ENCODE measurements at places on chromosomes 13 and 19.

GRCh38 chr13:110206996-110207395, 100.0 kb downstream of the COL4A1 start:
- H3K4me3 ChIP-seq, result no peak overlapping the region
- no peaks in the 10 kb centered on the region for H3K27me3 ChIP-seq
- DNase-seq, result no peak
- H3K4me1 ChIP-seq, result no peaks in the 10 kb centered on the region

- no peaks in the 10 kb centered on the region for H3K4me1 ChIP-seq
- H3K27me3 ChIP-seq, result no peaks in the 10 kb centered on the region
- H3K27ac ChIP-seq, result no peak overlapping the region
Observed at GRCh38 chr13:27853861-27854260, 61.6 kb downstream of the GSX1 start.

- no peak overlapping the region for H3K27ac ChIP-seq
- no peaks in the 10 kb centered on the region for H3K27me3 ChIP-seq
- H3K4me1 ChIP-seq, result no peaks in the 10 kb centered on the region
- no peak overlapping the region for H3K4me3 ChIP-seq
- DNase-seq, result no peak
Observed at GRCh38 chr19:36963280-36963679, 47.1 kb downstream of the ZNF568 start.

DNA sequence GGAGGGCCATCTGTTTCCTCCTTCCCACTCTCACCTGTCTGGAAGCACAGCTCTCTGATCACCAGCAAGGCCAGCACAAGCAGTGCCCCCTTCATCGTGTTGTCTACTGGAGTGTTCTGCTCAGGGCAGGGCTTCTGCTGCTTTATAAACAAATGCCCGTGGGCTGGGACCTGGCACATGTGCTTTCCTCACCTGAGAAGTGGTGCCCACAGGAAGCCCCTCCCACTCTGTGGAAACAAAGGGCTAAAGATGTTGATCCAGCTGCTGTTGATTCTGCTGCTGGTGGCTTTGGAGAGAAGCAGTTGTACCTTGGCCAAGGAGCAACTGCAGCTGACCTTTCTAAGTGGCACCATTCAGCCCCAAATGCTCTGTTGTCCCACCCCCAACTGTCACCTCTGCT, 26.4 kb upstream of the ZNF181 start:
- no peaks in the 10 kb centered on the region for H3K27me3 ChIP-seq
- no peak overlapping the region for H3K27ac ChIP-seq
- no peaks in the 10 kb centered on the region for H3K36me3 ChIP-seq
- no peak overlapping the region for H3K4me3 ChIP-seq
